ENCODE measurements at places on chromosomes 12 and 14.

DNA sequence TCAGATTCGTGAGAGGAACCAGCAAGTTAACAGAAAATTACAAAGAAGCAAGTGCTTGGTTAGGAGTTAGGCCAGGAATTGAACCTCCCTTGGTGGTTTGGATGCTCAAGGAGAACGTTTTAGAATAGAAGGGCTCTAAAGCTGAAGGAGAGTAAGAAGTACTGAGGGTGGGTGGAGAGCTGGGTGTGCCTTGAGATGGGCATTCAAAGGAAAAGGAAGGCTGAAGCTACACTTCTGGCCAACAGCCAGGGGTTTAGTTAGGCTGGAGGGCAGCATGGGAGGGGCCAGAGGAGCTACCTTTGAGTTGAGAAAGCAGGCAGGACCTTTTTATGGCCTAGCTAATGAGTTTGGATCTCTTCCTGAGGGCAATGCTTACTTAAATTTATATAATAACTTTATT, 421.2 kb downstream of the CCDC91 start:
- DNase-seq = no peak

- DNase-seq = no peak
These were observed 456.2 kb downstream of the FOXG1 start for GRCh38 chr14:29222671-29223268.

DNA sequence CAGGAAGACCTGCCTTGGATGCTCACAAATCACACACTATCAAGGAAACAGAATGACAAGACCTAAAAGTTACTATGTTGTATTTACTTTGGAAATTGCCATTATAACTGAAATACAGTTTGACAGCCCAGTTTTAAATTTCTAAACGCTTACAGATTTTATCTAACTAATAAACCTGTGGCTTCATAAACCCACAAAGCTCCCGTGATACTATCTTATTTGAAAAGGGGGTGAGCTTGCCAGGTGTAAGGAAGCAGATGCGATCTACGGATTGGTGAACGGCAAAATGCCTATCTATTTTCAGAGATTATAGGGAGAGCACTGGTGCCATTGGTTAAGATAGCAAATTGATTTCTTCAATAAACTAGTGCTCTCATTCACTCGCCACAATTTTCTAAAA, 485.5 kb downstream of the BCAT1 start:
- DNase-seq = no peak

GRCh38 chr12:68234140-68234539, 8.5 kb upstream of the IL26 start:
- DNase-seq = no peak

GRCh38 chr14:71324767-71325272, 417.6 kb downstream of the PCNX1 start:
- DNase-seq = no peak

GRCh38 chr12:106089935-106090334, 48.8 kb downstream of the NUAK1 start:
- DNase-seq = no peak

DNA sequence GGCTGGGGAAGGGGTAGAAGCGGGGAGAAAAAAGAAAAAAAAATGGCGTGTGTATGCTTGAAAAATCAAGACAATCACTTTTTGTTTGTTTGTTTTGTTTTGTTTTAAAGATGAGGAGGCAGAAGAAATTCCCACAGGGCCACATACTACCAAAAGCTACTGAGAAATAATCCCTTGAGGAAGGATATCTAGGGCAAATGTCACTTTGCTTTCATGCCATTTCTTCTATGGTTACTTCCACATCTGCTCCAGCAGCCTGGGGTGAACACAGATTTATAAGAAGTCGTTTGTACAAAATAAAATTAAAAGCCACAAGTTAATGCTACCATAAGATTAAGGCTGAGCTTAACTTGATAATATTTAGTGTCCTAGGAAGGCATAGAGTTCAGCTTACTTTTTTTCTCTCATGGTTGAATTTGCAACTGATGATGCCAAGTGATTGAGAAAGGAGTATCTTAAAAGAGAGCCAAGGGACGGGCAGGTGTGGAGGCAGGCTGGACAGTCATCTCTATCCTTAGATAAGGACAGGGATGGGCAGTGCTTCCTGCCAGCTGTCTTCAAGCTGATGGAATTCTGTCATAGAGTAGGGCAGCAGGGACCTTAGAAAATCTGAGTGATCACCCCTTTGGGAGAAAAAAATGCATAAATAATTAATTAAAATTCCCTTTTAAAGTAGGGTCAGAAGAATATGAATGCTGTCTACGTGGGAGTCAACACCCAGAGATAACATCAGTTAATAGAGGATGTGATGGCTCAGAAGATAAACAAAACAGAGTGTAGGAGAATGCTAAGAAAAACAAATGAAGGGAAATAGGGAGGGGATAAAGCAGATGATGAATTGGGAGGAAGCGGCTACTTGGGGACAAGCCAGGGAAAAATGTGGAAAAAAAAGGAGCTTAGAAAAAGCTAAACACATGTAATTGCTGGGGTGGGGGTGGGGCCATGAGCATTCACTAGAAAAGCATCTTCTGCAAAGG, 57.1 kb downstream of the DYRK2 start:
- no peak for DNase-seq

GRCh38 chr12:112283546-112283945, 98.7 kb downstream of the HECTD4 start:
- no peak for DNase-seq

- DNase-seq = no peak
These were observed 80.2 kb downstream of the TUNAR start for GRCh38 chr14:95956601-95957460.

DNA sequence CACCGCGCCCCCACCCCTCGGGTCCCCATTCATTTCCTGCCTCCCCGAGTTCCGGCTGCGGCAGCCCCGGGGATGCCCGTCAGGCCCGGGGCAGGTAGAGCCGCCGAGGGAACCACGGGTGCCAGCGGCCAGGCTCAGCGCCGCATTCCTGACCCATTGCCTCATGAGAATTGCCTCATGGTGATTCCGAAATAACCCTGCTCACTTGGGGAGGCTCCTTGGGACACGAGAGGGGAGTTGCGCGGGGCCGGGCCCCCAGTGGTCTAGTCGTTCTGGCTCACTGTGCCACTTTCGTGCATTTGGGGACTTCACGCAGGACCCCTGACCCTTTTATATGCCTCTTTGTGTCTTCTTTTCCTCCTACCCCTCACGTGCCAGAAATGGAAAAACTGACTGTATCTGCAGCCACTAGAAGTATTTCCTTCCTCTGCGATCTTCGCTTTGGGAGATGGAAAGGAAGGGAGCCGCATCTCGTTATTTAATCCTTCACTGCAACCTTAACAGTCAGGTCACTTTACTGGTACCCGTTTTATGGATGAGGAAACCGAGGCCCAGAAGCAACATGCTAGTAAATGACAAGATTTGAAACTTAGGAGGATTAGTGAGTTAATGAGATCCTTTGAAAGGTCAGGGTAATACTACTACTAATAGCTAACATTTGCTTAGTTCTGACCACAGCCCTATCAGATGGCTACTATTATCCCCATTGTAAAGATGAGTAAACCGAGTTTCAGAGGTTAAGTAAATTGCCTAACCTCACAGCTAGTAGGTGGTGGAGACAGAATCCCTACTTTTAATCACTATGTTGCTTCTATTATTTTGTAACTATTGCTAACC, 768 bp downstream of the PTPN11 start:
- no peak for DNase-seq

DNA sequence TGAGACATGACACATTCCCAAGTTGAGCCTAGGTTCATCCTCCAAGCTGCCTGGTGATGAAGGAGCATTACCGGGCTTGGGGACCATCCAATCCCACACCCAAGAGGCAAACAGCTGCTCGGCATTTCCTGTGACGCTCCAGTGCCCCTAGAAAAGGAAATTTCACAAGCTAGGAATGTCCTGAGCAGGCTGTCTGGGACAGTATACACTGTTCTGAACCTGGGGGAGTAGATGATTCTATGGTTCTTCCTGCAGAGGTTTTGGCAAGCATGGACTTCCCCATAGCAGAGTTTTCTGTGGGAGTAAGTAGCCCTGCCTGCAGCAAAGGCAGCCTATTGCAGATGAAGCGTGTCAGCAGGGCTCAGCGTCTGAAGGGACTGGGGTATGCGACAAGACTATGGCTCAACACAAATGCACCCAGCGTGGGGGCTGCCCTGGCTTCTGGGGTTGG, 47.4 kb upstream of the SRSF5 start:
- peak; percentile 55 for DNase-seq

- no peak for DNase-seq
These were observed 3.9 kb downstream of the TNFRSF1A start for GRCh38 chr12:6337958-6338433.

DNA sequence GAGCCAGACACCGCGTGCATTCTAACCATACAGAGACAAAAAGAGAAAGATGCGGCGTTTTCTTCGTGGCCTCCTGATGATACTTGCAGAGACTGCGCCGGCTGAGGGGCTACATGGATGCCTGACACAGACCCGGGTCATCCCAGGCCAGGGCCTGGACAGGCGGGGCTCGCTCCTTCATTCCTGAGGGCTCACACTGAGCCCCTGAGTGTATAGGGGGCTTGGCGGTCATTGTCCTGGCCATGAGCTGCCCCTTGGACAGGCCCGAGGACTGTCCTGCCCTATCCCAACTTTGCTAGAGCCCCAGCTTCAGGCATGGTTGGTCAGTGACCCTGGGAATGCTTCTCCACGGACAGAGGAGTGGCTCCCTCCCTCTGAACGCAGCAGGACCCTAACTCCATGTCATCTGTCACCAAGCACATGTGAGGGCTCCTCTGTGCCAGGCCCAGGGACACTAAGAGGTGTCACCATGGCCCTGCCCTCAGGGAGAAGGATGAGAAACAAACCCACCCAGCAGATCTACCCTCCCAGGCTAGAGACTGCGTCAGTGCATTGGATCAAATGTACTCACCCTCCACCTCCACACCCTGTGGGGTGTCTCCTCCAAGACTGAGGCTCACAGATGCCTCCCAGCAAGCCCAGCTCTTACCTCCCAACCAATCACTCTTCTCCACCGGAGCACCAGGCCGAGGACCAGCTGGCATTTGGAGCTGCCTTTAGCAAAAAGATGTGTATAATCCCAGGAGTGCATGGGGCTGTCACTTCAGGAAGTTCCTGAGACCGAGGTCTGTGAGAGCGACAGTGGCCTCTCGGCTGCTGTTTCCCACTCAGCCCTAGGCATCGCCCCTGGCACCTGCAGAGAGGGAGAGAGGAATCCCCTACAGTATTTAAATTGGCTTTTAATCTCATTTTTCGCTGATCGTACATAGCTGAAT, 102.7 kb downstream of the DICER1 start:
- no peak for DNase-seq

GRCh38 chr14:77980475-77981321, 180.8 kb downstream of the ADCK1 start:
- peak; percentile 64 for DNase-seq

DNA sequence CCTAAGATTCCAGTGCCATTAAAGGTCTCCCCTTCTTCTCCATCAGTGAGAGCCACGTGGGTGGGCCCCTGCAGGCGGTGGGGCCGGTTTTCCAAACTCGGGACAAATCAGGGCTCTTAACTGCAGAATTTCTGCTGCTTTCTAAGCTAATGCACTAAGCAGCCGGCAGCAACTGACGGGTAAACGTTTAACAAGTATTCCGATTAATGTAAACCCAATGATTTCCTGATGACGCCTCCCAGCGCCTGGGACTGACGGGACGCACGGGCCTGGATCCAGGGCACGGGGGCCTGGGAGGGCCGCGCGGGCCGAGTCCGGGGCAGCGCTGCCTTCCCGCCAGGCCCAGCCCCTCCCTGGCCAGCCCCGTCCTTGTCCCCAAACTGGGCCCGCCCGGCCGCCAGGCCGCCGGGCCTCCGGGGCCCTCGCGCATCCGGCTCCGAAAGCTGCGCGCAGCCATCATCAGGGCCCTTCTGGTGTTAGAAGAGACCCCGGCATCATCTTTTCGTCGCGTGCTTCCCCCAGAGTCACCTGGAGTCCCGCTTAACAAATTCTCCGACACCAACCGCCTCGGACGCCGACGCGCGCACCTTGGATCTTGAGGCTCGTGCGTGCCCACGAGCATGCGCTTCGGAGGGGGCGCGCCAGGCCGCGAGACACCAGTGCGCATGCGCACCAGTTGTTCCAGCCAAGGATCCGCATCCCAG, at the start of gene MLH3:
Gene MLH3 (minus strand): TSS at position 616 of the 704 bp plus-strand sequence. CDS start 1,812 bp downstream, outside the sequence.
- peak; percentile 91 for DNase-seq

GRCh38 chr12:6795088-6795487, 5.8 kb downstream of the CD4 start:
- DNase-seq = no peak

DNA sequence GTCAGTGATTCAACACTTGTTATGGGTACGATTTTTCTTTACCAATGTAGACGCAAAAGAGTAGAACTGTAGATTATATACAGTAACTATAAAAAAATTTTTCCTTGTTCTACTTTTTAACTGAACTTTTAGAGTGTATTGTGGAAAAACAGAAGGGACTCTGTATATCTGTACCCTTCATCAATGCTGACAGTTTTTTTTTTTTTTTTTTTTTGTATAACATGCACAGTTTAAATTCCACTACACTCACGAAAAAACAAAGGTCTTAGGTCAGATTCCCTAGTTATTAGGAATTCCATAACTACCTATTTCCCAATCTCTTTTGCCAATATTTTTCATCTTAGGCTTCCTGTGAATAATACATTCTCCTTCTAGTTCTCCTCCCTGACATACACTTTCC, 6.4 kb downstream of the DDHD1 start:
- DNase-seq = no peak

DNA sequence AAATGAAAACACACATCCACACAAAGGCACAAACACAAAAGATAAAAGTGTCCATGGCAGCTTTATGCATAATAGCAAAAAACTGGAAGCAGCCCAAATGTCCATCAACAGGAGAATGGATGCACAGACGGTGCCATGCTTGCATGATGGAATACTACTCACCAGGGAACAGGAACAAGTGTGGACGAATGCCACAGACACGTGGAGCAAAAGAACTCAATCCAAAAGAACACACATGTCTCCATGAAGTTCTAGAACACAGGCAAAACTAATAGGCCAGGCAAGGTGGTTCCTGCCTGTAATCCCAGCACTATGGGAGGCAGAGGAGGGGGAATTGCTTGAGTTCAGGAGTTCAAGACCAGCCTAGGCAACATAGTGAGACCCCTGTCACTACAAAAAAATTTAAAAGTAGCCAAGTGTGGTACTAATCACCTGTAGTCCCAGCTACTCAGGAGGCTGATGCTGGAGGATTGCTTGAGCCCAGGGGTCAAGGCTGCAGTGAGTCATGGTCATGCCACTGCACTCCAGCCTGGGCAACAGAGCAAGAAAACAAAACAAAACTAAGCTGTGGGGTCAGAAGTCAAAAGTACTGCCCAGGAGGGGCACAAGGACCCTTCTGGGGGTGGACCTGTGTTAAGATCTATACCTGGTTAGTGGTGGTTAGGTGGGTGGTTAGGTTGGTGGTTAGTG, 7.3 kb upstream of the TMEM119 start:
- no peak for DNase-seq
